ENCODE measurements at places on chromosomes 11 and 22. TPM values are rescaled to one million over a fixed set of nuclear protein-coding genes. Genes with fewer than 3 reads are reported as not detected.

SLC35F2 gene
- total RNA-seq, result 6.3 TPM

SCGB2A2 gene
- total RNA-seq, result not detected

TRIM49 gene
- total RNA-seq, result not detected

DDI1 gene
- not detected for total RNA-seq

DNA sequence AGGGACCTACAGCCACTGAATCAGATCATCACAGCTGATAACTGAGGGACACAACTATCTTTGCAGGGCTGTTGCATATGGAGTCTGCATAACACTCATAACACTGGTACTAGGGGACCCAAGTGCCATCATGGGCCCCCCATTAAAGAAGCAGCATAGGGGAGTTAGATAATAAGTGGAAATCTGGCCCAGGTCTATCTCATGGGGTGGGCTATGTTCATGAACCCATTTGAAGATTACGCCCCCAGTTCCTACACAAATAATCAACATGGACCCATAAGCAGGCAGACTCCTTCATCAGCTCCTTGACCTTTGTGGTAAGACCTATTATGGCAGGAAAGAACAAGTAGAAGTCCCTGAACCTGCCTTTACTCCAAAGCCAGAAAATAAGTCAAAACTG lies 48.8 kb downstream of the ASCL2 start:
- no peak for DNase-seq

DNA sequence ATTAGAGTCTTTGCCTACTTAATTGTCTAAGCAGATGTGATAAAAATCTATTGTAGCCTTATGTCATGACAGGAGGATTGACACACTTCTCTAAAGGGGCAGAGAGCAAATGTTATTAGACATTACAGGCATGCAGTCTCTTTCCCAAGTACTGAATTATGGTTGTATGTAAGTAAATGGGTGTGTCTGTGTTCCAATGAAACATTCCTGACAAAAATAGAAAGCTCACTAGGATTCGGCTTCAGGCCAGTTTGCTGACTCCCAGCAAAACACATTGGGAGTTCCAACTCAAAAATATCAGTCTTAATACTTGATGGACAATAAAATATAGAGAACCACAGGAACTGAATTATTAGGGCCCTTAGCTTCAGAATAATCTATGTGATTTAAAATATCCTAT lies 1480.4 kb downstream of the FAM181B start:
- no peak for DNase-seq

DNA sequence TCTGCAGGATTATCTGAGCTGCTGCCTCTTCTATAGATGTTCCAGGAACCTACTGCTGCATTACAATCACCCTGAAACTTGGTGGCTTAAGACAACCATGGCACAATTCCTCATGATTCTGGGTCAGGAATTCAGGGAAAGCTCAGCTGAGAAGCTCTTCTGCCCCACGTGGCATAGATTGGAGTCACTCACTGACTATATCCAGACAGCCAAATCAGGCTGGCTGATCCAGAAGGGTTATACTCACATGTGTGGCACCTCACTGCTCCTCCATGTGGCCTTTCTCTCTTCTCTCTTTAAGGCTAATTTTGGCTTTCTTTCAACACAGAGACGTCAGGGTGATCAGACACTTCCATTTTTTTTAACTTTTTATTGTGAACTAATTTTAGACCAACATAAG lies 125.5 kb downstream of the BBOX1 start:
- no peak for DNase-seq

GRCh38 chr11:102318469-102318868 lies 1.2 kb downstream of the BIRC3 start:
- no peak for DNase-seq

GRCh38 chr11:2482204-2482603 lies 37.4 kb downstream of the KCNQ1 start:
- DNase-seq, result no peak

GRCh38 chr11:15826826-15827225 lies 529.5 kb downstream of the SOX6 start:
- no peak for DNase-seq

- DNase-seq, result no peak
Measured at GRCh38 chr11:12715941-12716340, 41.7 kb downstream of the TEAD1 start.

- no peak for DNase-seq
Measured at GRCh38 chr11:119011476-119012053, 6.6 kb downstream of the RPS25 start.

Data from cerebellum (tissue), 4 donors.